Foreskin keratinocyte (primary cell): ENCODE measurements at places on chromosomes 11 and 22. TPM values are rescaled to one million over a fixed set of nuclear protein-coding genes. Genes with fewer than 3 reads are reported as not detected.

DNA sequence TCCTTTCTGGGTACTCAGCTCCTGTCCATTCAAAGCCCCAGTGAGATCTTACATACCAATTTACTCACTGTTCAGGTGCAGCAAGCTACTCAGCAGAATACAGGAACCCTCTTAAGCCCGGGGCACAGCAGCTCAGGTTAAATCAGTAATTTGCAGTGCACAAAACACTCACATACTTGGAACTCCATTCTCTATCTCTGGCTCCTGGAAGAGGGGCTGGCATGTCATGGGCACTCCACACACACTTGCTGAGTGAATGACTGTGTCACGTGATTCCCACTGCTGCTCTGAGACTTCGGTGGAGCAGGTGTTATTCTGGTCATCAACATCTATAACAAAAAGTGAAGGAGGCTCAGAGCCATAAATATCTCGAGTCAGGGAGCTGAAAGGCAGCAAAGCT is 157.3 kb upstream of the BDNF start:
- DNase-seq = no peak

- DNase-seq = no peak
Measured at GRCh38 chr11:78910322-78910721, 335.7 kb upstream of the NARS2 start.

- DNase-seq = no peak
Measured at GRCh38 chr11:17418444-17419081, 30.1 kb upstream of the KCNJ11 start.

DNA sequence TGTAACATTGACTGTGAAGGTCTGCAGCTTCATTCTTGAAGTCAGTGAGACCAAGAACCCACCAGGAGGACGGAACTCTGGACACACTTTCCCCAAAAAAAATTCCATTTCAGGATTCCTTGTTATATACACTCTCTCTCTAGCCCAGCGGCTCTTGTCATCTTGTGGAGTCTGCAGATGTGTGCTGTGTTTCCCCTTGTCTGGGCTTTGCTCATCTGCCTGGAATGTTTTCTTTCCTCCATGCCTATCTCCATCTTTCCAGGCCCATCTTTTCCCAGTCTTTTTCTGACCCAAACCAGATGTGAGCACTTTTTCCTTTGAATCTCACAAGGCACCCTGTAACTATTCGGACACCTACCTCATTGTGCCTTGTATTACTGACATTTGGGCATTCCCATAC is 5.1 kb upstream of the DRG1 start:
- DNase-seq = no peak

GRCh38 chr22:30183271-30183670 is 63.3 kb downstream of the LIF start:
- DNase-seq = no peak

Gene TTLL12
- polyA plus RNA-seq = 50.0 and 54.6 TPM in 2 replicates
